G401 (cell line): ENCODE measurements at places on chromosomes 13 and 19. TPM values are rescaled to one million over a fixed set of nuclear protein-coding genes. Genes with fewer than 3 reads are reported as not detected.

GRCh38 chr13:32674503-32674902 is 88.3 kb downstream of the PDS5B start:
- DNase-seq: no peak

DNA sequence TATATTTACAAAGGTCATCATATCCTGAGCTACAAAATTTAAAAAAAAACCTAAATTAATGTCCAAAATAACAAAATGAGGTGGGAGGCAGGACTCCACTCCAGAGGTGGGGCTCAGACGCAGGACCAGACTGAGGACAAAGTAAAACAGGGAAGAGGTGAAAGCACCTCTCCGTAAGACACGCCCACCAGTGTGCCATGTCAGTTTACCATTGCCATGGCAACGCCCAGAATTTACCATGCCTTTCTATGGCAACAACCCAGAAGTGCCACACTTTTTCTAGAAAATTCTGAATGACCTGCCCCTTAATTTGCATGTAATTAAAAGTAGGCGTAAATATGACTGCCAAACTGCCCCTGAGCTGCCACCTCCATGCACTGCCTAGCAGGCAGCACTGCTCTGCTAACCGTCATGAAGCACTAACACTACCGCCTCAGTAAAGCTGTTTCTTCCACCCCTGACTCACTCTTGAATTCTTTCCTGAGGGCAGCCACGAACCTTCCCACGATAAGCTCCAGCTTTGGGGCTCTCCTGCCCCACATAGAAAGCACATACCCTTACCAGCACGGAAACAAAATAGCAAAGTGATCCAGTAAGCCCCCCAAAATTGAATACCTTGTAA is 22.3 kb upstream of the PDCD5 start:
- DNase-seq: no peak

DNA sequence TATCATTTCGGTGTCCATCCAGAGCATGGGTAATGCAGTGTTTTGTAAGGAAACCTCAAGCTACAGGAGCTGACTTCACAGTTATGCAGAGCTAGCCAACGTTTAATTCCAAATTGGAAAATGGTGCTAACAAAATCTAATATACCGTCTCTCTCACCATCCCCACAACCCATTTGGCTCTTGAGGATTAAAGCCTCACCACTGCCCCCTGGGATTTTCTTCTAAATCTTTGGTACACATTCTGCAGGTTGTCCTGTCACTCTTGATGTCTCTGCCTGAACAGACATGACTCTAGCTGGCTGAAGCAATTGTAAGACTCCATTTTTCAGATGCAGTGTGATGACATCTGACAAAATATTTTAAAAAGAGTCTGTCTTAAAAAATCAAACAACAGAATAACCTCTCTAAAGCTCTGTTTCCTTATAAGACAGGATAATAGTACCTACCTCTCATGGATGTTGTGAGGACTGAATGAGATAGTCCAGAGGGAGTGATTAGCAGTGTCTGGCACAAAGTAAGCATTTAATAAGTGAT is 451.8 kb downstream of the SUCLA2 start:
- DNase-seq: no peak

GRCh38 chr13:57582032-57582431 is 49.5 kb upstream of the PCDH17 start:
- no peak for DNase-seq

- peak; percentile 68 for DNase-seq
Measured at GRCh38 chr19:33758541-33759013, 38.1 kb upstream of the KCTD15 start.

- DNase-seq: peak; percentile 43
Measured at GRCh38 chr13:32045982-32046785, 14.6 kb downstream of the FRY start.

- no peak for DNase-seq
Measured at GRCh38 chr13:111790621-111791020, 276.3 kb upstream of the SOX1 start.

GRCh38 chr19:16619457-16619856 is 8.5 kb downstream of the MED26 start:
- DNase-seq: no peak

- no peak for DNase-seq
Measured at GRCh38 chr19:7266832-7267231, 27.4 kb downstream of the INSR start.

- DNase-seq: no peak
Measured at GRCh38 chr13:108924134-108924533, 294.7 kb downstream of the MYO16 start.

- DNase-seq: no peak
Measured at GRCh38 chr19:30739394-30739793, 367.2 kb downstream of the ZNF536 start.

GRCh38 chr13:62706048-62706447 is 1290.4 kb upstream of the PCDH20 start:
- no peak for DNase-seq

SPACA7 gene
- not detected in 2 replicates for total RNA-seq

GRCh38 chr13:24625870-24626849 is 54.0 kb upstream of the ATP12A start:
- no peak for DNase-seq

USP12 gene
- total RNA-seq: 7.0 and 13.6 TPM in 2 replicates

DNA sequence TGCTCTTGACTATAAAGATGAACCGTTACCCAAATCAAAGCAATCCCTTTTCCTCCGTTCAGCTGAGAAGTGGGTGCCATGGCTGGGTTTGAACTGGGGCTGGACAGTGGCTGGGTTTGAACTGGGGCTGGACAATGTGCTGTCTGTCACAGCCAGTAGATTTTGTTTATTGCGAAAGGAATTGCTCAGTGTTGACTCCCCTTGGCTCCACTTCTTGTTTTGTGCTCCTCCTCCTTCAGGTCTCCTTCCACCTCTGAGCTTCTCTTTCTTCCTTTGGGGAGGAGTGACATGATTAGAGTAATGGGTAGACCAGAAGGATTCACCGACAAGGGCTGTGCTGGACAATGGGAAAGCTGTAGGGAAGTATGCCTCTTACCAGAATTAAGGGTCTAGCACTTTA is 19.4 kb upstream of the MBNL2 start:
- DNase-seq: no peak

GRCh38 chr13:51995677-51996551 is 15.3 kb downstream of the ATP7B start:
- DNase-seq: peak; percentile 63

- no peak for DNase-seq
Measured at GRCh38 chr19:30212574-30212973, 159.6 kb upstream of the ZNF536 start.

CEACAM16 gene
- not detected in 2 replicates for total RNA-seq

GRCh38 chr13:41652735-41653361 is 195.5 kb downstream of the RGCC start:
- peak; percentile 48 for DNase-seq

CCDC8 gene
- 74.2 and 93.6 TPM in 2 replicates for total RNA-seq

- no peak for DNase-seq
Measured at GRCh38 chr19:47407417-47407774, 11.9 kb downstream of the MEIS3 start.

DNA sequence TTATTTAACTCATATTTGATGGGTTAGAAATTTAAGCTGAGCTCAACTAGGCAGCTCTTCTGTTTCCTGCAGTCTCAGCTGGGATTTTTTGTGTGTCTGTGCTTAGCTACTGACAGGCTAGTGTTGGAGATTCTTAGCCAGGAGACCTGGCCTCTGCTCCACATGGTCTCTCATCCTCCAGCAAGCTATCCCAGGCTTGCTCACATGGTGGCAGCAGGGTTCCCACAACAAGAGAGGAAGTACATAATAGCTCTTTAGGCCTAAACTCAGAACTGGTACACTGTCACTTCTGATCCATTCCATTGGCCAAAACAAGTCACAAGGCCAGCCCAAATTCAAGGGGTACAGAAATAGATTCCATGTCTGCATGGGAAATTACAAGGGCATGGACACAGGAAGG is 406.2 kb downstream of the SUCLA2 start:
- no peak for DNase-seq

GRCh38 chr13:46122304-46122703 is 17.5 kb upstream of the CPB2 start:
- DNase-seq: no peak

DNA sequence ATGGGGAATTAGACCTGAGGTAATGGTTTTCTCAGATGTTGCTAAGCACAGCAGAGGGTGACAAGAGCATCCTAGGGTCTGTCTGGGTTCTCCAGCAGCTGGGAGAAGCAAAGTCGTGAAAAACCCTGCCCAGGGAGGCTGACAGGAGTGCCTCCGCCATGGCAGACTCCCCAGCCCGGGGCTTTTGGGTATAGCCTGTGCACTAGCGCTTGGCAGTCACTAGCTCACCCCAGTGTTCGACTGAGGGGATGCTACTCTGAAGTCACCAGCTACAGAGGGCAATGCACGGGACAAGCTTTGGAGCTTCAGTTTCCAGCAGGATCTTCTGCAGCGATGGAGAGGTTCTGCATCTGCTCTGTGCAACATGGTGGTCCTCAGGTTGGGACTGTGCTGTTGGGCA is 87.5 kb downstream of the ING1 start:
- no peak for DNase-seq

JAK3 gene
- total RNA-seq: 3.2 and 4.6 TPM in 2 replicates

DNA sequence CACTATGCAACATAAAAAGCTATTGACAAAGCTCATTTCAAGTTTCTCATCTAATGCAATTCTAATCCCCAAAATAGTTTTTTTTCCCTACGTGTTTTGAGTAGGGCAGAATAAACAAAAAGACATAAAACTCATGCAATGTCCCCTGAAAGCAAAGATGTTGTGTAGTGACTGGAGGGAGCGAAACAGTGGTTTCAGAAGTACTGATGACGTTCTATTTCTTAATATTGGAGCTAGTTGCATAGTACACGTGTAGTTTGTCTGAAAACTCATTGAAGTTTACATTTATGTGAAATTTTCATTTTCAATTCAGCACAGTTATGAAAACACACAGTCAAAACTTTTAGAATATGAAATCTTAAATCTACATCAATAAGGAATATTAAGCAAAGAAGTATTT is 31.6 kb downstream of the USP12 start:
- DNase-seq: no peak

TUBA3C gene
- not detected in 2 replicates for total RNA-seq

- peak; percentile 76 for DNase-seq
Measured at GRCh38 chr13:79831556-79831955, 350.6 kb downstream of the NDFIP2 start.

SIGLECL1 gene
- not detected in 2 replicates for total RNA-seq

DNA sequence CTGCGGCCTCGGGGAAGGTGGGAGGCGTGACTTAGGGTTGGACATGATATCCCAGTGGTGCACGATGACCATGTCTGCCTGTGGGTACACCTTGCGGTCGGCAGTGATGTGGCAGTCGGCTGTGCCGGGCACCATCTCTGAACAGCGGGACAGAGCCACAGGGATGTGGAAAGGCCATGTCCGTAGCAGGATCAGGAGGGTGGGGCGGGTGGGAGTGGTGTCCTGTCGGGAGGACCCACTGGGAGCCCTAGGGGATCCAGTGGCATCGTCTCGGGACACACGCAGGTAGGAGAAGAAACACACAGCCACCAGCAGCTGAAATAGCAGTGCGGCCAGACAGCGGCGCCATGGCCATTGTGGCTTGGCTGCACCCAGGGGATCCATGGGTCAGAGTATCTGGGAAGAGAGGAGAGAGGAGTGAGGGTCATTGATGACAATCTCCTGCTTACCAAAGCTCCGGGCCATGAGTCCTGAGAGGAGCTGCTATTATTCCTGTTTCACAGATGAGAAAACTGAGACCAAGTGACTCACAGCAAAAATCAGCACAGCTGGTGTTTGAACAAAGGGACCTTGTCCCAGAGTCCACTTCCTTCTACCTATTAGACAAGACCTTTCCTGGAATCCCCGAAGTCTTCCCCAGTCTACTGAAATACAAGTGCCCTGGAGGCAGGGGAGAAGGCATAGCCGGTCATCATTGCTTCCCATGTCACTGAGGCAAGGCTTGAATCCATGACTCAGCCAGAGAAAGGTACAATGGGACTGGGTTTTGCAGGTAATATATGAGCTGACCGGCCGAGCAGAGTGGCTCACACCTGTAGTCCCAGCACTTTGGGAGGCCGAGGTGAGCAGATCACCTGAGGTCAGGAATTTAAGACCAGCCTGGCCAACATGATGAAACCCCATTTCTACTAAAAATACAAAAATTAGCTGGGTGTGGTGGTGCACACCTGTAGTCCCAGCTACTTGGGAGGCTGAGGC is 5.2 kb upstream of the FUT6 start:
- DNase-seq: no peak

DNA sequence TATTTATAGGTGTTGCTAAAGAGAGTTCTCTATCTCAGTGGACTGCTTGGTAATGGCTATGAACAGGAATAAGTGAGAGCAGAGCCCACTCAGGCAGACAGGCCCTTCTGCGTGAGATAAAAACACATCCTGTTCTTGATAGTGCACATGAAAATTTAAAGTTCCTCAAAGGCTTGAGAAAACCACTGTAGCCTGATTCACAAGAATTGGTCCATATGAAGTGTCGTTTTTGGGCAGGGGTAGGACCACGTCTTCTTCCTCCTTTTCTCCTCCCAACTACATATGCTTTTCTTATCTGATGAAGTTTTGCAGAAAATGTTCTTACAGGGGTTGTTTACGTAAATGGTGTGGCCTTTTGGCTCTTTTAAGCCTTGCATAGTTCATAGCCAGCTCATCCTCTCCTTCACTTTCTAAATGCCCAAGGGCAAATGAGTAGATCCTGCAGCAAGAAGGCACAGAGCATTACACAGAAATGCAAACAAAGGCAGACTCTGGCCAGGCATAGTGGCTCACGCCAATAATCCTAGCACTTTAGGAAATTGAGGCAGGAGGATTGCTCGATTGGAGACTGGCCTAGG is 53.8 kb downstream of the RNF6 start:
- DNase-seq: no peak
